Activated T-helper 2 cell treated with anti-CD3 and anti-CD28 coated beads, Interferon-gamma antibody, Interleukin-2, Interleukin-4, amounts not matched to agents 10 μg/mL and 5 μg/mL and 100 μg/mL, durations not matched to agents 14 hours and 24 hours and 36 hours (primary cell): ENCODE measurements at places on chromosomes 7 and 10.
A peak's percentile ranks its signal among the peaks of the same experiment; 100 is the strongest.

- no peak for DNase-seq
Observed at GRCh38 chr7:40300146-40300670, 165.4 kb downstream of the SUGCT start.

- no peak for DNase-seq
Observed at GRCh38 chr10:15856328-15857015, 3.8 kb downstream of the MINDY3 start.

DNA sequence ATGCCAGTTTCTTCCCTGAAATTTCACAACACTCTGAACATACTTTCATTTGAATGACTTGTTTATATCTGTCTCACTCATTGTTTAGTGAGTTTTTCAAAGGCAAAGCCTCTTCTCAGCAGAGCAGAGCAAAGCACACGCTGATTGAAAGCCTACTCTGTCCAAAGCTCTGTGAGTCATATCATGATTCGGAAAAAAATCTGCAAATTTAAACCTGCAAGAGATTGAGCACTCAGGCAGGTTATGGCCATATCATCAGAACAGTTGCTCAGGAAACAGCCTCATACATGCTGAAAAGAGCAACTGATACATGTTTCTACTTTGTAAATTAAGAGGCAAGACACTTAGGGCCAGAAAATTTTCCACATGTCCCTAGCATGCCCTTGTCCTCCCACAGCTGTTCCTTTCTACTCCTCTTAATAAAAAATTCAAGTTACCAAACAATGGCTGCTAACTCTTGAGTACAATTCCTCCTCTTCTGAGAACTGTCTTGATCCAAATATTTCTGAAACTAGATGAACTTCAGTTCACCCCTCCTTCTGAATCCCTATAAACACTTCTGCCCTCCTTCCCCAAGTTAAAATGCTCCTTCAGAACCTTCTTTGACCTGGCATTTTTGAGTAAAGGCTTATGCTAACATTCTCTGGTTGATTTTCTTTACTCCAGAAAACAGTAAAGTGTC is 140.6 kb upstream of the HPS1 start:
- no peak for DNase-seq

- DNase-seq: no peak
Observed at GRCh38 chr10:85900061-85900460, 466.5 kb downstream of the GRID1 start.

DNA sequence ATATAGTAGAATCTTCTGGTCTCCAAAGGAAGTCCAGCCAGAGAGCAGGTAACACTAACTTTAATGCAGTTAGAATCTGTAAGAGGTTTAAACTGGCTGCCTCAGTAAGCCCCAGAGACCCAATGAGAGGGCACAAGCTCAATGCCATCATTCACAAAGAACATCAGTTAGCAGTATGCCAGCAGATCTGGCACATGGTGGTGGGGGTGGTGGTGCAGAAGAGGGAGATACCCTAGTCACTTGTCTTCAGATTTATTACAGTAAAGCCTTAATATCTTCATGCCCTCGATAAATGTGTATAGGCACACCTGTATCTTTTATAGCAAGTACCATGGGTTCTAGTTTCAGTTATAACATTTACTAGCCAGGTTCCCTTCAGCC is 86.2 kb downstream of the SORBS1 start:
- no peak for DNase-seq

GRCh38 chr10:79088176-79088575 is 19.4 kb downstream of the ZMIZ1 start:
- no peak for DNase-seq

DNA sequence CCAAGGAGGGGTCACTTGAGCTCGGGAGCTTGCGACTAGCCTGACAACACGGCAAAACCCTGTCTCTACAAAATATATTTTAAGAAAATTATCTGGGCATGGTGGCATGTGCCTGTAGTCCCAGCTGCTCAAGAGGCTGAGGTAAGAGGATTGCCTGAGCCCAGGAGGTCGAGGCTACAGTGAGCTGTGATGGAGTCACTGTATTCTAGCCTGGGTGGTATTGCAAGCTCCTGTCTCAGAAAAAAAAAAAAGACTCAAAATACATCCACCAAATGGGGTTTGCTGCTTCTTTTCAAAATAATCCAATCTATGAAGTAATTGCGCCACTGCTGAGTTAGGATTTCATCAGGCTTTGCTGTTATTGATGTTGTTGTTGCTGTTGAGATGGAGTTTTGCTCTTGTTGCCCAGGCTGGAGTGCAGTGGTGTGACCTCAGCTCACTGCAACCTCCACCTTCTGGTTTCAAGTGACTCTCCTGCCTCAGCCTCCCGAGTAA is 11.1 kb upstream of the VIM start:
- DNase-seq: no peak

GRCh38 chr7:140390466-140391190 is 7.7 kb downstream of the SLC37A3 start:
- DNase-seq: no peak

GRCh38 chr7:81482600-81483186 is 287.2 kb downstream of the HGF start:
- no peak for DNase-seq

DNA sequence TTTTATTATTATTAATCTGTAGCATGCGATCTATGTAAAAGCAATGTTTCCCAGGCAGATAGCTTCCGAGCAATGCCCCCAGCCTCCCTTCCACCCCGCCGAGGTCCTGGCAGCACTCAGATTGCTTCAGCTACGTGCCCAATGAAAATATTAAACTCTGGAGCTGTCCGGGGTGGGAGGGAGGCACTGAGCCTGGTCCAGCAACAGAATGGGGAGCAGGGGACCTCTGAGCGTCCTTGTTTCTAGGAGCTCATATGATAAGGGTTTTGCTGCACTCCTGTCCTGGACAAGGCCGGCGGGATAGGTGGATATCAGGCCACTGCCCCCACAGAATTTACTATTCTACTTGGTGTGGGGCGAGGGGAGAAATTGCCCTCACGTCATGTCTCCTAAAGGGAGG is 44.5 kb upstream of the CDK1 start:
- DNase-seq: no peak

GRCh38 chr7:112292162-112292561 is 85.7 kb downstream of the ZNF277 start:
- no peak for DNase-seq

GRCh38 chr7:119761776-119762175 is 511.2 kb upstream of the KCND2 start:
- DNase-seq: no peak

DNA sequence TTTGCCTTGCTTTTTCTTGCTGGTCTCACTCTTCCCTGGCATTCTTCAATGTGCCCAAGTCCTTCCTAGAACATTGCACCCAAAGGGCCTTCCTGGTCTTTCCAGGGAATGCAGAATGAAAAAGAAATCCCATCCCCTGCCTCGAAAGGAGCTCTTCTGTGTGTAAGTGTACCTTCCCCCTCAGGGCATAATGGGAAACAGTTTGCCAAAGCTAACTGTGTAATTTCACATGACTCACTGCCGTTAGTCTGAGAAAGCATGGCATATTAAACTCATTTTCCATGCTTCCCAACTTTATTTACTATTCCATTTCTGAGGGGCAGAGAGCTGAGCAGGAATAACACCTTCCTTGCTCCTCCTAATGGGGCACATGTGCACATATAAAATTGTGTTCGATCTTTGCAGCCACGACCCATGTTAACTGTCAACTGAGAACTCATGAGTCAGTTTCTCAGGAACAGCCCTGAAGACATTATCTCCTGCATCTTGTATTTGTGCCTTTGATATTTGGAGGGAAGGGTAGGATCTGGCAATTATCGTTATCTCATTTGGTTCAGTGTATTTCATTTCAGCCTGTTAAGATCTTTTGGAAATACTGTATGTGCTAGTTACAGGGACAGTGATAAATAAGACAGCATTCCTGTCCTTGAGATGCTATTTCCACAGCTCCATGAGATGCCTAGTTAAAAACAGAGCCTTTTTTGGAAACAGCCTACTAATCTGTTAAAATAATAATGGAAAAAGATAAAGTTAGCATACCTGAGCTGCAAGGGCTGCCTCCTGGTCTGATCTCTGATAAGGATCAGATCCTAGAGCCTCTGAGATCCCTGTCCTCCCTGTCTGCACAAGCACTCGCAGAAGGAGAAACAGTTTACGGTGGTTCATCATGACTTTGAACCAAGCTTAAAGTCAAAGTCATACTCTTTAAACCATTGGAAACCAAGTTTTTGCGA is 42.3 kb downstream of the IKZF1 start:
- DNase-seq: no peak

DNA sequence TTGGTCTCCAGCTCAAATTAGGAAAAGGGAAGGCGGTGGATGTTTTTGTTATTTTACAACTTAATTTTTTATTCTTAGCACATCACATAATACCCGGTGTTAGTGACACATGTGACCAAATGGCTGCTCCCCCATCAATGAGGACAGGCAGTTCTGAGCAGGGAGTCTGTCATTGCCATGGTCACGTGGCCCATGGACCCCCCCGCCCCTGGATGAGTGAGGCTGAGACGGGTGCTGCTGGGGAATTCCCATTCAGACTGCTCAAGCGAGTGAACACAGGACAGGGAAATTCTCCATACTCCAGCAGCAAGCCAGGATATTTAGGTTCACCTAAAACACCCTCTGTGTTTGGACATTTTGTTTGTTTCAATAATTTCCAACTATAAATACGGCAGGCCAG is 34.7 kb upstream of the SLC35B4 start:
- no peak for DNase-seq

DNA sequence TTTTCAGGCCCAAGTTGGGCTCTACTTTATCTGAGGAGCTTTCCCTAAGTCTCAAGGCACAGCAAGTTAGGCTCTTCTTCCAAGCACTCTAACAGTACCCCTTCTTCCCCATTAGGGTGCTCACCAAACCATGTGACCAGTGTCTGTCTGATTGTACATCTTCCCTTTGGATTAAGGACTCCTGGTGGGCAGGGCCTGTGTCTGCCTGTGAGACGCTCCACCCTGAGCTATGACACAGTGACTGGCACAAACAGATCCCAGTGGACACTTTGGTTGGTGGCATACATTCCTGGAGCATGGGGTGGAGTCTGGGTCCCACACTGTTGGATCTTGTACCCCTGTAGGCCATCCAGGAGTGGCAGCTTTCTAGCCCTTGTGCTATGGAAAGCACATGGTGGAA is 23.8 kb downstream of the PLPP4 start:
- DNase-seq: no peak

GRCh38 chr10:38127812-38128211 is 33.7 kb downstream of the ZNF37A start:
- no peak for DNase-seq

DNA sequence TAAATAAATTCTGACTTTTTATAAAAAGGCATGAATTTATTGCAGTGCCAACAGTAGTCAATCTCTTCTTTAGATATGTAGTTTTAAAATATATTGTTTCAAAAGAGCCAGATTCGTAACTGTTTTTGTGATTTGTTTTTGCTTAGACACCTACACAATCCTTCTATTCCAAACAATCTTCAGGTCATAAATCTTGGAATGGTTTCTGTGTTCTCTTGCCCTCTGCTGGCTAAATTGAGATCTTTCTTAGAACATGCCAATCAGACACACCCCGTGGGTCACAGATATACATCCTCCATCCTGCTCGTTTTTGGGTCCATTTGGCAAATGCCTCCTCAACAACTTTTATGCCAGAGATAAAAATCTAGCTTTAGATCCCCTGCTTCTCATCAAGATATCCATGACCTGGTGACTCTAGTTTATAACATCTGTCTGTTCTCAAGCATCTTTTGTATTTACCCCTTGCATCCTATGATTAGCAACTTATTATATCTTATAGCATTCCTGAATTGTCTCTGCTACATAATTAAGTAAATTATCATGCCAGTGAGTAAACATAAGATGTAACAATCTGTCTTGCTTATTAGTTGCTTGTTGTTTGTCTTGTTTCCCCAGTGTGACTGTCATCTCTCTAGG is 35.3 kb upstream of the IFRD1 start:
- DNase-seq: no peak

- DNase-seq: peak; percentile 55
Observed at GRCh38 chr10:114499630-114500190, 95.4 kb upstream of the AFAP1L2 start.

DNA sequence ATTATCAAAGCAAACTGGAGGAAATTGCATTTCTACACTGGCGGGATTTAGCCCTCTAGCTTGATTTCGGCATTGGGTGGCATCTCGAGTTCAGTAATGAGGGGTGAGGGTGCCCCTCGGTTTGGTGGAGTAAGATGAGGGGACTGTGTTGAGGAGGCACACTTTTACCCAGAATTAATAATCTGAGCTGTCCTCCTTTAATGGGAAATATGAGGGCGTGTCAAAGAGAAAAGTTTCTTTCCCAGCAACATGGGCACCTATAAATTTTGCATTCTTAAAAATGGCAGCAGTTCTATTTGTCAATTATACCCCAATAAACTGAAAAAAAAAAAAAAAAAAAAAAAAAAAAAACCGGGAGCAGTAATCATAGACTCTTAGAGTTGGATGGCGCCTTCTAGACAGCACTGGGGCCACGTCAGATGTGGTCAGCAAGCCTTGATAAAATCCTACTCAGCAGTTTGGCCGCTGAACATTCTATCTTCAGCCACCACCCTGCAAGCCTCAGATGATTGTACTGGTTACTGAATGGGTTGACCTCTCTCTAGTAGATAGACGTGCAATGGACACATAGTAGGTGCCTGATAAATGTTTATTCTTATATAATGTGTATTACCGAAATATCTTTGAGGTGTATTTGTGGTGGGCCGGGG is 931 bp downstream of the PAPSS2 start:
- no peak for DNase-seq

DNA sequence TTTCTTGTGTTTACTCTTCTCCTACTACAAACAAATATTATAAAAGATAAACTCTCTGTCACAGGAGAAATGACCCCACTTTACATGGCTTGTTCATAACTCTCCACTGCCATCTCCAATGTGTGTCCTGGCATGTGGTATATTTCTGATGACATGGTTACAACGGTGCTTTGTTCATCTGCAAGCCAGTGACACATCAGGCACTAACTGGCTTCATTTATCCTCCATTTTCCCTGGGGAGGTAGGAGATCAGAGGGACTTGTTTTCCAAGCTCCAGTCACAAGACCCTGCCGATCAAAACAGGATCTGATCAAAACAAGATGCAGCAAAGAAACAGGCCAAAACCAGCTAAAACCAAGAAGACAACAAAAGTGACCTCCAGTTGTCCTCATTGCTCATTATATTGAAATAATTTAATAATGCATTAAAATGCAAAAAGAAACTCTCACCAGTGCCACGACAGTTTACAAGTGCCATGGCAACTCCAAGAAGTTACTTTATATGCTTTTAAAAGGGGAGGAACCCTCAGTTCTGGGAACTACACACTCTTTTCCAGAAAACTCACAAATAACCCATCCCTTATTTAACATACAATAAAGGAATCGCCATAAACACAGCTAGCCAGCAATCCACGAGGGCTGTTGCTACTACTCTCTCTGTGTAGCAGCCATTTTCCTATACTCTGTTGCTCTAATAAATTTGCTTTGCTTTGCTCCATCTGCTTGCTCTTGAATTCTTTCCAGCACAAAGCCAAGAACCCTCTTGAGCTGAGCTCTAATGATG is 224.2 kb downstream of the XPNPEP1 start:
- no peak for DNase-seq
